ENCODE measurements at places on chromosomes 6 and 20. TPM values are rescaled to one million over a fixed set of nuclear protein-coding genes. Genes with fewer than 3 reads are reported as not detected.

The ACTL10 gene
- 0.39 TPM for total RNA-seq

- no peak overlapping the region for H3K27ac ChIP-seq
- H3K36me3 ChIP-seq, result peaks cover 20% of the 10 kb centered on the region
- no peaks in the 10 kb centered on the region for H3K4me1 ChIP-seq
- H3K4me3 ChIP-seq, result no peak overlapping the region
- no peaks in the 10 kb centered on the region for H3K27me3 ChIP-seq
Observed at GRCh38 chr6:89777455-89777854, 42.1 kb downstream of the MDN1 start.

The ANGPT4 gene
- not detected for total RNA-seq

The WFDC5 gene
- not detected for total RNA-seq

DNA sequence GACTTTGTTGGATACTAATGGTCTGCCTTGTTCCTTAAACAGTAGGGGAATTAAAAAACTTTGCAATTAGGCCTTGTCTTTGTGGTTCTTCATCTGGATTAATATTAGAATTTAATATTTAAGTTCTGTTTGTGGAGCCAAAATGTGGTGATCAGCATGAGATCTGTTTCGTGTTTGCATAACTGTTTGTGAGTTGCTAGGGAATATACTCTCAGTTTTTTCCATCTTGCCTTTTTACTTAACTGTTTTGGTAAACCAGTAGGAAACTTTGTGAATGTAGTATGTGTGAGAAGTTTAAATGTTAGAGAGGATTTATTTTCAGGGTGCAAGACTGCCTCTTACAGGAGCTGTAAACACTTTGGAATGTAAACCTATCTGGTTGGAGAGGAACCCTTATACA is 35.6 kb downstream of the LRRC1 start:
- no peak overlapping the region for H3K27ac ChIP-seq
- H3K27me3 ChIP-seq, result no peaks in the 10 kb centered on the region
- H3K4me1 ChIP-seq, result peaks cover 6% of the 10 kb centered on the region
- H3K4me3 ChIP-seq, result no peak overlapping the region
- no peak for DNase-seq

The TRIM31 gene
- not detected for total RNA-seq

GRCh38 chr6:42624601-42625000 is 60.8 kb downstream of the UBR2 start:
- H3K4me1 ChIP-seq, result no peaks in the 10 kb centered on the region
- H3K36me3 ChIP-seq, result no peaks in the 10 kb centered on the region
- no peaks in the 10 kb centered on the region for H3K27me3 ChIP-seq
- no peak for DNase-seq
- H3K4me3 ChIP-seq, result no peak overlapping the region
- no peak overlapping the region for H3K27ac ChIP-seq

GRCh38 chr20:61125076-61125475 is 127.0 kb upstream of the CDH4 start:
- H3K27ac ChIP-seq, result no peak overlapping the region
- H3K36me3 ChIP-seq, result no peaks in the 10 kb centered on the region
- H3K27me3 ChIP-seq, result peaks cover 9% of the 10 kb centered on the region
- H3K4me1 ChIP-seq, result no peaks in the 10 kb centered on the region
- no peak for DNase-seq

Measured in A673 (cell line).